ENCODE measurements at places on chromosomes 5 and 9.
A peak's percentile ranks its signal among the peaks of the same experiment; 100 is the strongest.

GRCh38 chr9:90064971-90065370, 460.2 kb downstream of the GADD45G start:
- no peak for DNase-seq

DNA sequence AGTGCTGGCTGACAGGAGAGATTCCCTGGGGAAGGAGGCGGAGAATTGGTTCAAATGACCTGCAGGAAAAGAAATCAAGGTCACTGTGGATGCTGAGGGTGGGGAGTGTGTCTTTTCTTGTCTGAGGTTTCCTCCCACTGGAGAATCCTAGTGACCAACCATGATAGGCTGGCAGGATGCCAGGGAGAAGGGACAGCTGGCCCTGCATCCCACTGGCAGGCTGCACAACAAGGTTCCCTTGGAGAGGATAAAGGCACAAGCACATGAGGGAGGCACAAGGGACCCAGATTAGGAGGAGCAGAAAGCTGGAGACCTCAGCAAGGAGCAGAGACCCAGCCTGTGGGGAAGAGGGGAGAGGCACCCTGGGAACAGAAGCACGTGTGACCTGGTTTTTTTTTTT, 11.4 kb upstream of the ZDHHC12 start:
- DNase-seq: no peak

- no peak for DNase-seq
Measured at GRCh38 chr9:16888594-16888993, 18.1 kb upstream of the BNC2 start.

GRCh38 chr5:13567819-13568218, 376.7 kb downstream of the DNAH5 start:
- DNase-seq: no peak

GRCh38 chr5:111173476-111173875, 50.7 kb upstream of the CAMK4 start:
- no peak for DNase-seq

DNA sequence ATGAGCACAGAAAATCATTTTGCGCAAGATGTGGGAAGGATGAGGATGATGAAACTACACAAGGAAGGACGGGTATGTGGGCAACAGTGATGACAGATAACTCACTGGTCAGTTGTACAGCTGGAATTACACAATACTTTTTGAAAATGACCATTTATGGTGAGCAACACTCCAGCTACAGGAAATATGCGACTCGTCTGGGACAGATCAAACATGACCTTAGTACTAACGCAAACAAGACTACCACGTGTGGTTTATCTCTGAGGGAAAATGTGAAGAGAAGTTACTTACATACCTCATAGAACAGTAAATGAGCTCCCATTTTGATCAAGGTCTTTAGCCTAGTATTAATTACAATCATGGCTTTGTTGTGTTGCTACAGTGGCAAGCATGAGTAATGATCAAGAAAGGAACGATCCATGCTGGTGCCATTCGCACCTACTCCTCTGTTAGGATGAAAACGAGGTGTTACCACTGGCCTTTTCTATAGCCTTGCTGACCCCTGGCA, 456.9 kb downstream of the BNC2 start:
- DNase-seq: no peak

DNA sequence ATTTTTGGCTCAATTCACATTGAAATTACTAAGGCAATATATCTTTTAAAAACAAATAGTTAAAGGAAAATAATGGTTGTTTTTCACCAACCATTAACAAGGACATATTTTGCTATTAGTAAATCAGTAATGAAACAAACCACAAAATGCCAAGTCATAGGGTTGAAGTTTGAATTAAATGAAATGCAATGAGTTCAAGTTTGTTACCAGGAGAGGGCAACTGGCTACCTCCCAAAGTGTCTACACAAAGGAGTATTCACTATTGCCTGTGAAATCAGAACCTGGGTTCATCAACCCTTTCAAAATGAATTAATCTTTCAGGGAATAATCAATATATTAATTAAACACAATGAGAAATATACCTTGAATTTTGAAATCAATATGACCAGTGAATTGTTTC, 138.4 kb upstream of the DMRTA1 start:
- no peak for DNase-seq

DNA sequence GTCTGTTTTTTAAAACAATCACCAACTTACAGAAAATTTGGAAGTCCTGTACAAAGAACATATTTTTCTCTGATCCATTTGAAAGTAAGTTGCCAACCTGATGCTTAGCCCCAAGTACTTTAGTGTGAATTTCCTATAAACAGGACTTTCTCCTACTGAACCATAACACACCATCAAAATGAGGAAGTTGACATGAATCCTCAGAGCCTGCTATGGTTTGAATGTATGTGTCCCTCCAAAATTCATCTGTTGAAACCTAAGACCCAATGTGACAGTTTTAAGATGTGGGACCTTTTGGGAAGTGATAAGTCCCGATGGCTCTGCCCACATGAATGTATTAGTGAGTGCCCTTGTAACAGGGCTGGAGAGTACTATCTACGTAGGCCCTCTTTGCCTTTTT, 6.4 kb upstream of the ACOT12 start:
- no peak for DNase-seq

GRCh38 chr5:155822177-155822576, 504.8 kb upstream of the SGCD start:
- no peak for DNase-seq

DNA sequence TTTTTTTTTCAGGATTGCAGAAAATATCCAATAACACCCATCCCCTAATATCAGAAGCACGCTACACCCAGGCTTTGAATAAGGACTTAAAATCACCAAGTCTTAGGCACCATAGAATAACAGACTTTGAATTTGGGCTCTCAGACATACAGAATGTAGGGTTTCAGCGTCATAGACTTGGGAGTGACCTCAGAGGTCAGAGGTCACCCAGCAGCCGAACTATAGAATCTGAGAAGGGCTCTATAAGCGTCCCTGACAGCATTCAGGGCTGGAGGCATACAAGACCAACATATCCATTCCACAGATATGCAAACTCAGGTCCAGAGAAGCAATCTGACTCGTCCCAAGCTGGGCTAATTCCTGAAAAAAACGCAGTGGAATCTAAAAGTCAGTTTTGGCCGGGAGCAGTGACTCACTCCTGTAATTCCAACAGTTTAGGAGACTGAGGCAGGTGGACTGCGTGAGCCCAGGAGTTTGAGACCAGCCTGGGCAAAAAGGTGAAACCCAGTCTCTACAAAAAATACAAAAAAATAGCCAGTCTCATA, 34.7 kb downstream of the SLC6A7 start:
- no peak for DNase-seq

GRCh38 chr9:32294106-32294505, 90.3 kb upstream of the ACO1 start:
- DNase-seq: no peak

GRCh38 chr5:53873235-53873634, 312.8 kb downstream of the NDUFS4 start:
- no peak for DNase-seq

GRCh38 chr5:135565725-135566421, 12.9 kb downstream of the CXCL14 start:
- DNase-seq: peak; percentile 48

DNA sequence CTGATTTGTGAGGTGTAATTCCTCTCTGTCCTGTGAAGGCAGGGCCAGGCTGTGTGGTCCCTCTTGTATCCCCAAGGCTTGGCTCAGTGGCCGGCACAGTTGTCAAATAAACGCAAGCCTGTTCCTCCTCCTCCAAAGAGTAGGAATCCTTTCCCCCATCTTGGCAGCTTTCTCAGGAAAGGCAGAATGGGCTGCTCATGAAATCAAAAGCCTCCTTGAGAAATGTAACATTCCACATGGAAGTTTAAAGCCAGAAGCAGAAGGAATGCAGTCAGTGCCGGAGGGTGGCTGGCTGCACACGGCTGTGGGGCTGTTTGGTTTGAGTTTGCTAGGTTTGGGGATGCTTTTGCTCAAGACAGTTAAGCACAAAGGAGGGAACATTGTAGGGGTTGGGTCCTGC, 34.5 kb upstream of the MED10 start:
- no peak for DNase-seq

DNA sequence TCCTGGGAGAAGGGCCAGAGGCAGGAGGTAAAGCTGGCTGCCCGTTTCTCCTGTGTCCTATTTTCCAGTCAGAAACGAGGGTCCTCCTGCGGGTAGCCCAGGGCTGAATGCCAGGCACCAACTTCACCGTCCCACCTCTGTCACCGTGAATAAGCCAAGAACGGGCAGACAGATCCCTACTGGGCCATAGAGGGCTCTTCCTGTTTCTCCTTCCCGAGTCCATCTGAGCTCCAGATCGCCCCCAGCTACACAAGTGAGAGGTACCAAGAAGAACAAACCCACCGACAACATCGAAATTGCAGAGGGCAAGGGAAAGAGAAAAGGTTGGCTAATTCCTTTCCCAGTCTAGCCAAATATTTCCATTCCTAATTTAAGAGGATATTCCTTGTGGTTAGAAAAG, 93.7 kb downstream of the SPOCK1 start:
- DNase-seq: no peak

GRCh38 chr5:96781031-96781971, 26.4 kb downstream of the ERAP1 start:
- no peak for DNase-seq

DNA sequence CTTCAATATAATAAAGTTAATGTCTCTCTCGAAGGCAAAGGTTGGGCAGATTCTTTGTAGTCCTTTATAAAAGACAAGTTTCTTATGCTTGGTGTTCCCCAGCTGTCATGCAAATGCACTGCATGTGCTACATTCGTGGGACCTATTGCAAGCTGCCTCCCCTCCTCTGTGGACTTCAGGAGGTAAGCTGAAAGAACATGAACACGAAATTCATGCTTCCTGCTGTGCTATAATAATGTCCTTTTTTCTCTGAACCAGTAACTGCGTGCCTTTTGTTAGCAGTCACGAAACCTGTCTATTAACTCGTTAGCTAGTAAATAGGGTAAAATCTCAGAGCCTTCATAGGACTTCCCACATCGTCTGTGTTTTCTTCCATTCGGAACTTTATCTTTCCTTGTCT, 363.5 kb downstream of the CDH9 start:
- no peak for DNase-seq

DNA sequence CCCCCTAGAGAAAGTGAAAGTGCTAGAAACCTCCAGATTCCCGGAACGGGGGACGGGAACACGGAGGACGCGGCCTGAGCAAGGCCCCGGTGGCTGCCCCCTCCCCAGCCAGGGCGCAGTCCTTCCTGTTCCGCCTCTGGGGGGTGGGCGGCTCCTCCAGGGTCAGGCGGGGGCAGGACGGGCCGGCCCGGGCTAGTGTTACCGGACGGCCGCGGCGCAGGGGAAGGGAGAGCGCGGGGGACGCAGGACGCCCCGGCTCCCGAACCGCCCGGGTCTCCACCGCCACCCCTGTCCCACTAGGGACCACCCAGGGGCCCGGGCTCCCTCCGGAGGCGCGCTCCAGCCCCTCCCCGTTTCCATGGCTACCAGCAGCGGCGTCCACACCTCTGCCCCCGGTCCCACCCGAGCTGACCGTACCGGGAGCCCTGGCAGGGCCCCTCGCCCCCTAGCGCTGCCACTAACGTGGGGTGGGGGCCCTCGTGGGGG, 579 bp downstream of the SLC12A7 start:
- no peak for DNase-seq

DNA sequence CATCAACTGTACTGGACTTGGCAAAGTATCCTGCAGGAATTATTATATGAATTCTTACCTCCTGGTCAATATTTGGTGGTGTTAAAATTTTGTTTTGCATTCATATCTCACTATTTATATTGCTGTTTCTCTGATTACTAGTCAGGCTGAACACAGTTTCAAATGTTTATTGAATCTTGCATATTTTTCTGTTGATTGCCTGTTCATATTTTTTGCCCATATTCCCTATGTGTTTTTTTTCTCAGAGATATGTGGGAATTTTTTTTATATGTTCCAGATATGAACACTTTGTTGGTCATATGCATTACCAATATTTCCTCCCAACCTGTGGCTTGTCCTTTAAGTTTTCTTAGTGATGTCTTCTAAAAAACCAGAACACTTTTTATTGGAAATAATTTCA, 148.9 kb upstream of the GRHPR start:
- DNase-seq: no peak

Measured in stimulated activated CD8-positive, alpha-beta memory T cell treated with anti-CD3 and anti-CD28 coated beads, Interleukin-4, amount 100 ng/mL, for 1 hour (primary cell).